ENCODE measurements at places on chromosomes 2 and 18.

- DNase-seq, result no peak
These were observed 58.1 kb downstream of the SH2D6 start for GRCh38 chr2:85476624-85477023.

DNA sequence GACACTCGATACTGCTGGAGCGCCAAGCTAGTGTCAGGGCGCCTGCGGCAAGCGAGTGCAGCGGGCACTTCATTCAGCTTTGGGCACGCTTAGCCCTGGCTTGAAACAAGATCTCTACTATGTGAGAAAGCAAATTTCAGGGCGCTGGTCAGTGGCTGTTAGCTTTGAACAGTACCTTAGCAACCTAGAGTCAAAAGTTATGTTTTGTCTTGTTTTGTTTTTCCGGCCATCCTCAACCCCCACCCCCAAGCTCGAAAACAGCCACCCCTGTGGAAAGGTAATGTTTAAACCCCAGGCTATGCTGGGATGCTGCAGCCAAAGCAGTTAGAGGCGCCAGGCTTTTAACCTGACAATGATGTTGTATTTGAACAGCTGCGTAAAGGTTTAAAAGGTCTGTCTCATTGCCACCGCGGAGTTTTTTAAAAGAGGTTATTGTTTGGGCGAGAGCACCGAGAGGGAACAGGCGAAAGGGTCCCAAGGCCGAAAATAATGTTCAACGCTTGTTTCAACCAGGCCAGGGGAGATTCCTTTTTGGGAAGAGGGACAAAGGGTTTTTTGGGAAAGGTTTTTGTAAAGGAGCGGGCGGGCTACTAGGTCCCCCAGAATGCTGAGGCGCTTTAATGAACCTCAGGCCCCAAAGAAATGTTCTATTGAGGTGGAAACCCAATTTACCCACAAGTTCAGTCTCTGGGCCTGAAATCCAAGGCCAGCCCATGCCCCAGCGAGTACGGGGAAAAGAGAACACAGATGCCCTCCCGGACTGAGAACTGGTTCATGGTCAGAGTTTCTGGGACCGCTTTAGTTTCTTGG lies 2.3 kb upstream of the HOXD10 start:
- DNase-seq, result no peak

- DNase-seq, result no peak
These were observed 42.5 kb upstream of the TSPYL6 start for GRCh38 chr2:54298514-54298913.

- no peak for DNase-seq
These were observed 387.6 kb downstream of the ZEB2 start for GRCh38 chr2:144132357-144132756.

DNA sequence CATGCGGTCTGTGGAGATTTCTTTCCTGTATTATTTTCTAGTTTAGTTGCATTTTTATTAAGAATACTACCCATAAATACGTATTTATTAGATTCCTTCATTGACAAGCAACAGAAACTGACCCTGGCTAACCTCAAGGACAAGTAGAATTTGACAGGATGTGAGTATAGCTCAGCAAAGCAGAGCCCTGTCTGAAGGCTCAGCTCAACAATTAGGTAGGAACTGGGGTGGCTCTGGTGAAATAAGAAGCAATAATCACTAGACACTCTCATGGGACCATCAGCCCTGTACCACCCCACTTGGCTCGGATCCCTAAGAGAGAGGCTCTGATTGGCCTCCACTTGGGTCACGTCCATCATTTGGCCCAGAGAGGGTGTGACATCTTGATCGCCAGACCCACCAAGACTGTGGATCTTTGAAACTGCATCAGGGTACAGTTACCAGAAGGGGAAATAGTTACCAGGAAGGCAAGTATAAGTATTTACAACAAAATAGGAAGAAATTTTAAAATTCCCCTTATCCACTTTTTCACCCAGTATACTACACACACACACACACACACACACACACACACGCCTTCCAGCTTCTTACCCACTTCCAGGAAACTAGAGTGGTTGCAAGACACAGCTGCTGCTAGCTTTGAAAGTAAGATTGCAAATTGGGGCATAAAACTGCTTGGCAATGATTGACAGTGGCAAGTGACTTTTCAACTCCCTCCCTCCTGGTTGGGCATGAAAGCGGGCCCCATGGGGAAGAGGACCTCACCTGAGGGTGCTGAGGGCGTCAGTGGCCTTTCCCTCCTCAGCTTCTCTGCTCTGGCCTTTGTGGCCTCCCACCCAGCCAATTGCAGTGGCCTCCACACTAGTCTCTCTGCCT lies 41.8 kb downstream of the KCTD18 start:
- DNase-seq, result no peak

DNA sequence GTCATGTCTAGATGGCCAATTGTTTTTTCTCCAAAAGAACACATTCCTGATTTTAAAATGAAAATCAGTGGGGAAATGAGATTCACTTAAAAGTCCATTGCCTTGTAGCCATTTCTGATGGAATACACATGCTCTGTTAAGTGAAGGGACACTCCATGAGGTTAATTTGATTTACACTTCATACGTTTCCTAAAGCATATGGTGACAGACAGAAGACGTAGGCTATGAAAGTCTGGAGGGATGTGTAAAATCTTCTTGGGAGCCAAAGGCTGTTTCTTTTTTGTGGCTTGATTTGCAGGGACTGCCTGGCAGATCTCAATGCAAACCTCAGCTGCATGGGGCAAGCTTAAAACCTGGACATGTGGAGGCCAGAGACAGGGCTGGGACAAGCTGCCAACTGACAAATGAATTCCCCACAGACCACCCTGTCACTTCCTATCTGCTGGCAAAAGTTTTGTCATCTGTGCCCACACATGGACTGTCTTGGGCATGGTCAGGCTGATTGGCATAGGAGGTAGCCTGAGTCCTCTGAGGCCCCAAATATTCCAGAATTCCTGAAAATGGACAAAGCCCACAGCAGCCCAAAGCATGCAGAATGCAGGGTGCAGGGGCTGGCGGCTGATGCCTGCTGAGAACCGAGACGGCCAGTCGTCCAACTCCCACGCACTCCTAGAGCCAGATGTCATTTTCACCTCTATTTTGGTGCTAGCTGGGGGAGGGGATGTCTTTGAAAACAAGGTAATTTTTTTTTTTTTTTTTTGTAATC lies 73.9 kb downstream of the SDC1 start:
- DNase-seq, result no peak

DNA sequence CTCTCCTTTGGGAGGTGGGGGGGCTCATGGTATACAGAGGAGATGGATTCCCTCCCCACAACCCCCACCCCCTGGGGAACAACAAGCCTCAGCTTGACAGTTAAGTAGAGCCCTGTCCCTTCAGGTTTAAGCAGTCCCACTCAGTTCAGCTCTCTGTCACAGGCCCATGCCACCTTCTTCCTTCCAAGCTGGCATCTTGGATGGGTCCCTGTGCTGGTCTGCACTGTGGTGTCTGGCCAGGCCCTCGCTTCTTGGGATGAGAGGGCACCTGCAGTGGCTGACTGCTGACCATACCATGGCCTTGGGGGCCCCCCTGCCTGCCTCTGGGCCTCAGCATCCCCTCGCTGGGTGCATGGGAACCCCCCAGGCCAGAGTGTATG lies 20.4 kb upstream of the GPR17 start:
- DNase-seq, result no peak

DNA sequence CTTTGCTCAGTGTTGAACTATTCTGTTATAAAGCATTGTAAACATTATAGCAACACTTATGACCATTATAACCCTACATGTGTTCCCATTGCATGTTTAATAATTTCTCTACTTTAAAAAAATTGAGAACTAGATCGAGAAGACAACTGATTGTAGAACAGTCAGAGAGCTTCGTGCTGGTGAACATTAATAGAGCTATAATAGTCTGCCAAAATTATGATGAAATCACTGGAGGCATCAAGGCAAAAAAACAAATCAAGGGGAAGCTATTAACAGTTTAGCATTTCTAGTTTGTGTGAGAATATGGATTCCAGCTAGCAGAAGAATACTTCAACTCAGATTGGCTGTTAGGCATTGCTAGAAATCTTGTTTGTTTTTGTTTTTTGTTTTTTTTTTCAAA lies 284.2 kb downstream of the CAMKMT start:
- DNase-seq, result no peak

DNA sequence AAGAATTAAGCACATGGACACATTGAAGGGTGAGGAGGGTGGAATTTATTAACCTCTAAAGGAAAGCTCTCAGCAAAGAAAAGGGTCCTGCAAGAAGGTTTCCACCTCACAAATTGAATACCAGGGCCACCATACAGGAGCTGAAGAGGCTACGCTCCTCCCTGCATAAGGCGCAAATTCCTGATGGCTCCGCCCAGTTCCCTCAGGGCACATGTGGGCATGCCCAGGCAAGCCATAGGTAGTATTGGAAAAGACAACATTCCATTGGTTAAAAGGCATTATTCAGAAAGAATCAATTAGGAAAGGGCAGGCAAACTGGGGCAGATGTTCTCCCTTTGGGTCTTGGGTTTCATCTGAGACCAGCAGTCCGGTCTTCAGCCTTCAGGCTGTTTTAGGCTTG lies 161.2 kb downstream of the PTPRM start:
- DNase-seq, result no peak

DNA sequence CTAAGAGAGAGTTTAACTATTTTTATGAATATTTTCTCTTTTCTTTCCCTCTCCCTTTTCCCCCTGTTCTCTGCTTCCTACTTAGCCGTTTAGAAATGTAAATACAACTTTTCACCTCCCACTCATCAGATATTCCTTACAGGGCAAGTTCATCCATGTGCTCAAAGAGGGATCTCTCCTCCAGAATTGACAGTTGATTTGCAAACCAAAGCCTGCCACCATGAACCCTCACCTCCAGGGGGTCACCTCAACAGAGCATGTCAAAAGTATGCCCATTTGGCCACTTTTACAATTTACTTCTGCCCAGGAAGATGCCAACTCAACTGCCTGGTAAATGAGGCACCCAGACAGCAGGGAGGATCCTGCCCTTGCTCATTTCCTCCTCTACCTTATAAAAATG lies 149.2 kb upstream of the GYPC start:
- DNase-seq, result no peak

DNA sequence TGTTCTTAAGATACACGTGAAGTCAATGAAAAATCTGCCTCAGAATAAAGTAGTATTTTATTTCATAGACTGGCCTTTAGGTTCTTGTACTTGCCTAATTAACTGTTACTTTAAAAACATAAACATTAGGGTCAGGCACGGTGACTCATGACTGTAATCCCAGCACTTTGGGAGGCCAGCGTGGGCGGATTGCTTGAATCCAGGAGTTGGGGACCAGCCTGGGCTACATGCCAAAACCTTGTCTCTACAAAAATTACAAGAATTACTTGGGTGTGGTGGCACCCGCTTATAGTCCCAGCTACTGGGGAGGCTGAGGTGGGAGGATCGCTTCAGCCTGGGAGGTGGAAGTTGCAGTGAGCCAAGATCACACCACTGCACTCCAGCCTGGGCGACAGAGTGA lies 16.0 kb upstream of the SNORC start:
- no peak for DNase-seq

DNA sequence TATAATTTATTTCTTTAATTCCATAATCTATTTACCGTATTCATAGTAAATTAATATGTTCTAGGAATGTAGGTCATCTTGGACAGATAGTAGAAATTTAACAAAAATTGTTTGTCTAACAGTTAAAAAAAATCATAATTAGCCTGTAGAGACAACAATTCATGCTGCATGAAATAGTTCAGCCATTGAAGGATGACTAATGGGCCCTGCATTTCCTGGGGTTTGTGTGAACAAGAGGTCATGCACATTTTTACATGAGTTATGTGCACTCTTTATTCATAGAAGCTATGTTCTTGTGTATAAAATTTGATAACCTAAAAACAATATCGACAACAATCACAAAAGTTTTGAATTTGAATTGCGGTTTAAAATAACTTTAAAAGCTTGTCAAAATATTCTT lies 1663.6 kb downstream of the SUCLG1 start:
- DNase-seq, result no peak

- DNase-seq, result no peak
These were observed 5.4 kb downstream of the TTLL4 start for GRCh38 chr2:218716070-218716469.

DNA sequence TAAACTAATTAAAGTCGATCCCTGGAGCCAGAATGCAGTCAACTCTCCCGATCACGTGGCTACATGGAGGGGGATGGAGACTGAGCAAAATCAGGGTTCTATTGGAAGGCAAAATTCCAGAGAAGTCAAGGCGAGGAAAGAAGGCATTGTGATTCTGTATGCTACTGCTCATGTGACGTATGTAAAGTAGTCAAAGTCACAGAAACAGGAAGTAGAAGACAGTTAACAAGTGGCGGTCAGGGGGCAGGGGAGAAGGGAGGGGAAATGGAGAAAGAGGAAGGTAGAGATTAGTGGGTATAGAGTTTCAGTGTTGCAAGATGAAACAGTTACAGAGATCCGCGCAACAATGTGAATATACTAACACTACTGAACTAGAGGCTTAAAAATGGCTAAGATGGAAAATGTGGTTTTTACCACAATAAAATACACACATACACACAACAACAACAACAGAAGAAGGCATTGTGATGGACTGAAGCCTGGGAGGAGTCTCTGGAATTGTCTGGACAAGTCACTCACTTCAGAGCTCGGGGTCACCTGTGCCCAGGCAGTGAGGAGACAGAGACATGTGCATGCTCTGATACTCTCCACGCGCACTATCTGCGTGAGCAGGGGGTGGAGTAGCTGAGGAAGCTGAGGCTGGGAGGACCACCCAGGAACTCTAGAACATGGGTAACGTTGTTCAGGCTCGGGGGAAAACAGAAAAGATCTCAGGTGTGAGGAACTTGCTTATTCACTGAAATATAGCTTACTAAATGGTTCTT lies 89.9 kb upstream of the CDCA7 start:
- no peak for DNase-seq

DNA sequence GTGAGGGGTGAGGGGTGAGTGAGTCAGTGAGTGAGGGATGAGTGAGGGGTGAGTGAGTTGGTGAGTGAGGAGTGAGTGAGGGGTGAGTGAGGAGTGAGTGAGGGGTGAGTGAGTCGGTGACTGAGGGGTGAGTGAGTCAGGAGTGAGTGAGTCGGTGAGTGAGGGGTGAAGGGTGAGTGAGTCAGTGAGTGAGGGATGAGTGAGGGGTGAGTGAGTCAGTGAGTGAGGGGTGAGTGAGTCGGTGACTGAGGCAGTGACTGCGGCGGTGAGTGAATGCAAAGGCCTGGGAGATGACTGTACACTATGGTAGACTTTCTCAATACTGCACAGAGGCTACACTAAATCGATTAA lies 16.6 kb downstream of the THAP4 start:
- no peak for DNase-seq

Data from activated gamma-delta T cell (primary cell).